ENCODE measurements at places on chromosomes 1 and 21. TPM values are rescaled to one million over a fixed set of nuclear protein-coding genes. Genes with fewer than 3 reads are reported as not detected.

Gene F13B
- polyA plus RNA-seq: not detected

Gene SYNC
- not detected for polyA plus RNA-seq

Gene OR2AK2
- polyA plus RNA-seq: not detected

Gene DRAXIN
- 0.29 TPM for polyA plus RNA-seq

Gene LPAR3
- 0.40 TPM for polyA plus RNA-seq

Gene TPTE
- not detected for polyA plus RNA-seq

Gene CD52
- polyA plus RNA-seq: 6,804 TPM

- no peak for DNase-seq
These were observed 28.2 kb downstream of the CHD1L start for GRCh38 chr1:147270721-147271120.

GRCh38 chr1:166868639-166869038 is 7.4 kb downstream of the TADA1 start:
- no peak for DNase-seq

GRCh38 chr1:151158751-151159251 is 2.4 kb downstream of the TNFAIP8L2 start:
- no peak for DNase-seq

GRCh38 chr1:114150016-114150415 is 3.7 kb downstream of the SYT6 start:
- DNase-seq: no peak

DNA sequence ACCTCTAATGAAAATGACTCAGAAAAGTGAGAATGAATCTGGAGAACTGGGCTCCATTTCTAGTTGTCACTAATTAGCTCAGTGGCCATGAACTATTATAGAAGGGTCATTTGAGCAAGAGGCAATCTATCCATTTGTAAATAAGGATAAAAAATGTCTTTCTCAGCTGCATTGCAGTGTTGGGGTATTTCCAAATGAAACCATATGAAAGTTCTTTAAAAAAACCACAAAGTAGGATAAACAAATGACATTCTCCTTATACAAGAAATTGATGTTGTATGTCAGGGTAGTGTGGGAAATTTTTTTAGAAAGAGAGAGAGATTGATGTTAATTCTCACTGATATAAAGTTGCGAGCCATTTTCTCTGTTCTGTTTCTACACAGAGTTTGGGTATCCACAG is 26.0 kb downstream of the FMO3 start:
- no peak for DNase-seq

DNA sequence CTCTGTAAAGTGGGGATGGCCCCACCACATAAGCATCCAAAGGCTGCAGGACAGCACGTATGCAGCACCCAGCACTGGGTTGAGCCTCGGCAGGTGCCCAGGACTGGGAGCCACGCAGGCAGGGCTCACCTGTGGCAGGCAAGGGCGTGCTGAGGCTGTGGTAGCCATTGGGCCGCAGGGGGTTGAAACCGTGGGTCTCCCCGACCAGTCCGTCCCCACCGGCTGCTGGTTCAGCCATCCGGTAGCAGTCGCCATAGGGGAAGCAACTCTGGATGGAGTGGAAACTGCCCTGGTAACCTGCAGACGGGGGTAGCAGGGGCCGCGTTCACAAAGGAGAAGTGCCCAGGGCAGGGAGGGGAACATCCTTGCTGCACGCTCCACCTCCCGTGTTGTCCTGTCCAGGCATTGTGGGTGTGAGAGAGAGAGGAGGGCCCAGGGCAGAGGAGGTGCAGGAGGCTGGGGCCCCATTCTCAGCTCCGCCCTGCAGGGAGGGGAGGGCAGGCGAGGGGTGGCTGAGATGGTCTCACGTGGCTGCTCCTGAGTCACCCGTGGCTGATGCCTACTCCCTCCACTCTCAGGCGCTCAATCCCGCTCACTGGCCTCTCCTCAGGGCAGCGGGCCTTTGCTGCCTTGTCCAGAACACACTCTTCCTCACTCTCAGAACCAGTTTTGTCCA is 49.9 kb downstream of the DMRTB1 start:
- no peak for DNase-seq

- no peak for DNase-seq
These were observed 22.1 kb downstream of the AHDC1 start for GRCh38 chr1:27581823-27582243.

- DNase-seq: no peak
These were observed 272.9 kb downstream of the KAZN start for GRCh38 chr1:14871218-14871970.

DNA sequence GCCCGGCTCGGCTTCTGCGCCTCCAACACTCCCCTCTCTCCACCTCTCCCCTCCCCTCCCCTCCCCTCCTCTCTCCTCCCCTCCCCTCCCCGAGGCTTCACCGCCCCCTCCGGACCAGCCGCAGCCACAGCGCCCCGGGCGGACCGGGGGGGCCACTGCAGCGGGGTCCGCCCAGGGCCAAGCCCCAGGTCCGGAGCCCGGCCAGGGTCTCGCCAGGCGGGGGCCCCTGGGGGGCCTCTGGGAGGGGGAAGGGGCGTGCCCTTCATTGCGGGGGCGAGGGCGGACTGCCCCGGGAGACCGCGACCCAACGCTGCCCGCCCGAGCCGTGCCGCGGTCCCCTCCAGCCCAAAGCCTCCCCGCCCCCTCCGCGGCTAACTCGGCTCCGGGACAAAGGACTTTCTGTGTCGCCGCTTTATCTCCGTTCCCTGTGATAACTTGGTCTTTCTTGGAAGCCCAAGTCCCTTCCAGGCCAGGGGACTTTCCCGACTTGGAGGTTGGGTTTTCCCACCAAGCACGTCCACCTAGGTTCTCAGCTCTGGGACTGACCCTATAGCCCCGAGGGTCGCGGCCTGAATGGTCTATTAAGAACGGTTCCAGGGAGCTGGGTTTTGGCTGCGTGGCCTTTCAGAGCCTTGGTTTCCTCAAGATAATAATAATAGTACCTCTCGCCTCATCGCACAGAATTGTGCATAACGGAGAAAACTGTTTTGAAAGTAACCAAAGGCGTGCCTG is at the start of gene UBQLN4:
TSS of gene UBQLN4 (minus strand) at position 31 of the 732 bp plus-strand sequence. CDS start 97 bp downstream, outside the sequence.
- DNase-seq: peak; percentile 81

DNA sequence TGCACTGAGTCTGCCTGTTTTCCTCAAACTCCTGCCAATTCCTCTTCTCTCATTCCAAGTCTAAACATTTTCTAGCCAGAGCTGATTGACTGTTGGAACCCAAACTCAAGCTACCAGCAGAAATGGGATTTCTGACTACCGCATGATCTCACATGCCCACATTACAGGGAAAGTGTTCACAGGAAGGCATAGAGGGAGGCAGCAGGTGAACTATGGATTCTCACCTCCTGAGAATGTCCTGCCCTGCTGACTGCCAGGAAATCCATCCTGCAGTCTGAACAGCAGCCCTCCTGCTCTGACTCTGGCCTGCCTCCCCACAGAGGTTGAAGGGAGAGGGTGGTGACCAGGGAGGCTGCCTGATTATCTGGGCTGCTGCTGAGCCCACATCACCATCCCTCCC is 22.5 kb downstream of the IQGAP3 start:
- DNase-seq: no peak

- DNase-seq: no peak
These were observed 92.0 kb upstream of the PRMT6 start for GRCh38 chr1:106964495-106964894.

DNA sequence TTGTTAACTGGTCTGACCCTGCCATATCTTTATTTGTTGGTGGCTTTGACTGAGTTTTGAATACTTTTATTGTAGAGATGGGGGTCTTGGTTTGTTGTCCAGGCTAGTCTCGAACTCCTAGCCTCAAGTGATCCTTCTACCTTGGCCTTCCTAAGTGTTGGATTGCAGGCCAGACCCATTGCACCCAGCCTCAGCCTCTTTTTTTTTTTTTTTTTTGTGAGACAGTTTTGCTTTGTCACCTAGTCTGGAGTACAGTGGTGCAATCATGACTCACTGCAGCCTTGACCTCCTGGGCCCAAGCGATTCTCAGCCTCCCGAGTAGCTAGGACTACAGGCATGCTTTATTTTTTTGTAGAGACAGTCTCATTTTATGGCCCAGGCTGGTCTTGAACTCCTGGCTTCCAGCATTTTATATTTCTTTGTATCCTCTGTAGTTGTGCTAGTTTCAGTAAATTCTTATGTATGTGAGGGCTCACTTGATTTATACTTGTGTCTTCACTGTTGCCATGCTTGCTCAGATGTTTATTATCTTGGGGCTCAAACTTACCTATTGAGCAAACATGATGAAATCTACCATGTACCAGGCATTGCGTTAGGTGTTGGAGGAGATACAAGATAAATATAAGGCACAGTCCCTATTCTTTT is 24.1 kb downstream of the THRAP3 start:
- DNase-seq: no peak

DNA sequence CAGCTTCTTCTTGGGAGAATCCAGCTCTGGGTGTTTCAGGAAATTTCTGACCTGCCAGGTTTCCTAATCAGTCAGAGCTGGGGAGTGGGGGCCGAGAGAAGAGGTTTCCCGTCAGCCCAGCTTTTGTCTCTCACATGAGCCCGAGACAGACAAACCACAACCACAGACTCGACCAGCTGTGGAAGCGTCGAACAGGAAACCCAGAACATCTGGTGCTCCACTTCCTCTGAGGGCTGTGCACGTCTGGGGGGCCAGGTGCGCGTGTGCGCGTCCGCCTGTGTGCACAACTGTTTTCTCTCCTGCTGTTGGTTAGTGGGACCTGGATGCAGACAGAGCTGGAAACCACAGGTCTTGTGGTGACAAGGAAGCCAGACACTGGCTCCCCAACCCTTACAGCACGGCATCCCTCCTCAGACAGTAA is 113.0 kb upstream of the SLC25A33 start:
- peak; percentile 78 for DNase-seq

DNA sequence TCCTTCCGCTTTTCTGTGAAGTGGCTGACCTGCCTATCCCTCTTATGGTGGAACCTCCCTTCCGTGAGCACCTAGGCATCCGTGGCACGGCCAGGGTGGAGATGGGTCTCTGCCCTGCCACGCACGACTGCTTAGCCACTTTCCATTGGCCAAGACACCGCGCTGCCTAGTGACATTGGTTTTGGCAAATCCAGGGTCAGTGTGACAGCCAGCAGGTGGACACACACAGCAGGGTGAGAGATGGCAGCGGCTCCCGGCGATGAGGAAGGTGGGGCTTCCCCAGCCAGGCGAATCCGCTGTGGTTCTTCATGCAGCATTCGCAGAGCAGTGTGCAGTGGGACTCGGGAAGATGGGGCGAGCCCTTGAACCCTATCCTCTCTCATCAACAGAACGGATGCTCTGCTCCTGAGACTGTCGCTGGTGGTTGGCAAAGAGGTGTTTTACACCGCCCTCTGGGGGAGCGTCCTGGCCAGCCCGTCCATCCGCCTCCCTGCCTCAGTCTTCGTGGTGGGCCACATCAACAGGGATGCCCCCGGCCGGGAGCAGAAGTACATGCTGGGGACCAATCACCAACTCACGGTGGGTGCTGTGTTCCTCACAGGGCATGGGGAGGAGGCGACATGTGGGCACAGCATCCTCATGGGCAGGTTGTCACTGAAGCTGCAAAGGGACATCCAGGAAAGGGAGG is 51.8 kb downstream of the DOP1B start:
- DNase-seq: no peak

- no peak for DNase-seq
These were observed 37.4 kb upstream of the ZBTB40 start for GRCh38 chr1:22414244-22414751.

DNA sequence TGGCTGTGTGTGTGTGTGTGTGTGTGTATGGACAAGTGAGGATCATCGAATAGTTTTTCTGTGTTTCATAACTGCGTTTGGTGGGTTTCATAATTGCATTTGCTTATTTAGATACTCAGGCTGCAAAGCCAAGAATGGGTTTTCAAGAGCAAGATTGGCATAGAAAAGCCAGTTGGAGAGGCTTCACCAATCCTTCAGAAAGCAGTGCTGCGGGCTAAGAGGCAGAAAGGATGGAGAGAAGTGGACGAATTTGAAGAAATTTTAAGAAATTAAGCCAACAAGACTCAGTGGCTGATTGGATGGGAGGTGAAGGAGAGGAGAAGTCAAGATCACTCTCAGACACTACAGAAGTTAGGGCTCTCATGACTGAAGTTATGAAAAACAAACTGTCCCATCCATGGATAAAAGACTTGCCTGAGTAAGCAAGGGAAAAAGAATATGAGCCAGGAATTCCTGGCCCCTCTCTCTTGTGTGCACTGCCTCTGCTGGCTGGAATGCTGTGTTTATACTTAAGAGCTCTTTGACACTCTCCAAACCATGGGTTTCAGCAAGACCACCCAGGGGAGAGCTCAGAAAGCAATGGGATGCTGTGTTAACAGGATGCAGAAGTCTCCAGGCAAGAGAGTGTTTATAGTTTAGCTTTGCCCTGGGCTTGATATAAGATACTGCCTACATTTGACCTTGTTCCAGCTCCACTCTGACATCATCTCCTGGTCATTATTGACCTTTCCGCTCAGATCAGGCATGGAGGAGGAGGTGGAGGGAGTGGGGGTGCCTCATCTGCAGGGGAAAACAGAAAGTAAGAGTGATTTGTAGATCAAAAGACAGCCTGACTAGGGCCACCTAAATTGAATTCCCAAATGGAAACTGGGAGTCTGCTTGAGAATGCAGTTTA is 232.0 kb upstream of the PLXNA2 start:
- DNase-seq: no peak

DNA sequence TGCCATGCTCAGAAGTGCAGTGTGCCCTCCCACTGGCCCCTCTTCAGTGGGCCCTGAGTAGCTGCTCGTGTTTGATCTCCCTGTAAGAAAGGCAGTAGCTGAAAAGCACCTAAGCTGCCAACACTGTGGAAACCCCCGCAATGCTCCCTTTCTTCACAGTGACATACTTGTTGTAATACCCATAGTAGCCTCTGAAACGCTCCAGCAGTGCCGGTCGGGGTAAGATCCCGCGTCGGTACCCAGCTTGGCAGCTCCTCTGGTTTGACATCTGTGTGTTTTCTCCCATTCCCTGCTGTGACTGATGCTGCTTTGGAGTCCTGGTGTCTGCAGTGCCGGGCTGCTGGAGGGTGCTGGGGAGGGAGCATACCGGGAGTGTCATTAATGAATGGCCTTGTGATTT is 3.6 kb downstream of the CHAF1B start:
- no peak for DNase-seq

GRCh38 chr21:40567501-40567900 is 279.5 kb downstream of the DSCAM start:
- DNase-seq: no peak
